Midbrain (tissue), 1 donor: ENCODE measurements at places on chromosomes 2 and 18.

DNA sequence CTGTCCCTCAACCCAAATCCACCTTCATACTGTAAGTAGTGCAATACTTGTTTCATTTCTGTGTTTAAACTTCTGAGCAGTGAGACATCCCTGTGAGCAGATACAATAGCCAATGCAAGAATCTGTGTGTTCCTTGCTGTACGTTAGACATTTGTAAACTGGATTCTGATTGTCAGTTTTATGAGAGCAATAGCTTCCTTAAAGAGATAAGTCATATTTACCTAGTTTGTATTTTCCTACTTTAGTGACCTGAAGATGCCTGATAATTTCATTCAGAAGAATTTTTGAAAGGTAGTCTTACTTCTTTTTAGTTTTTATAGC, 90.7 kb downstream of the DPP4 start:
- no peak for DNase-seq

DNA sequence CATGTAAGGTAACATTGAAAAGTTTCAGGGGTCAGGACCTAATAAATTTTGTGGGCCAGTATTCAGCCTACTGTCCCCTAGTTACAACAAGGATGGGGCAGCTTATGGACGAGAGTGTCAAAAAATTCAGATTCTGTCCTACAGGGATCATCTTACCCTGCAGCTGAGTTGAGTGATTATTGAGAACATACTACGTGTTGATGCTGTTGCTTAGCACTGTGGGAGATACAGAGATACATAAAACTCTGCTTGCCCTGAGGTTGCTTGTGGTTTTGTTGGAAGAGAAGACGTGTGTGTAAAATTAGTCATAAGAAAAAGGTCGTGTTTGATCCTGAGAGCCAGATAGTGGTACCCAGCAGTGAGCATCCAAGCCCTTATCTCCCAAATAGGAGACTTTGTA, 253.2 kb downstream of the NEDD4L start:
- no peak for DNase-seq

DNA sequence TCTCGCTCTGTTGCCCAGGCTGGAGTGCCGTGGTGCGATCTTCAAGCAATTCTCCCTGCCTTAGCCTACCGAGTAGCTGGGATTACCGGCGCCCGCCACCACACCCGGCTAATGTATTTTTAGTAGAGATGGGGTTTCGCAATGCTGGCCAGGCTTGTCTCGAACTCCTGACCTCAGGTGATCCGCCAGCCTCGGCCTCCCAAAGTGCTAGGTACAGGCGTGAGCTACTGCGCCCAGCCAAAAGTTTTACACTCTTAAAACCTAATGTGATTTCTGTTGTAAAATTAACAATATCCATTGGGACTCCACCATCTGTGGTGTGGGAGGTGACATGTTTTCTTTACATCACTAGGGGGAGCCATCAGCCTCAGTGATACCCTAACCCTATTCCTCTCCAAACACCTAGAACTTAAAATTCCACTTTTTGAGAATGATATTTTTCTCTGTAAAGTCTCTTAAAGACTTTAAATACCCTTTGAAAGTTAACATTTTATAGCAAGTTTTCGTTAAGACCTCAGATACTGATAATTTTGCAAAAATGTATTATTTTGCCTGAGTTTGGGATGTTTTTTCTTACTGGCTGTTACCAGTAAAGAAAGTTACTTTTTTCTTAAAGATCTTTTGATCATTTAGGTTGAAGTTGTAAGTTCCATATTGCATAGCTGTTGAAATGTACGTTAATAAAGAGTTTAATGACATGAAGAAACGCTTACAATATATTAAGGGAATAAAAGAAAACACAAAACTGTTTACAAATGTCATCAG, 11.6 kb upstream of the EIF2AK2 start:
- DNase-seq: no peak

GRCh38 chr18:24818441-24818840, 358.0 kb downstream of the HRH4 start:
- DNase-seq: no peak

- no peak for DNase-seq
Measured at GRCh38 chr2:160425434-160426151, 68.0 kb downstream of the RBMS1 start.

GRCh38 chr18:10580215-10580614, 54.4 kb downstream of the NAPG start:
- DNase-seq: no peak

- peak; percentile 87 for DNase-seq
Measured at GRCh38 chr2:219025637-219026585, 15.4 kb downstream of the CFAP65 start.

DNA sequence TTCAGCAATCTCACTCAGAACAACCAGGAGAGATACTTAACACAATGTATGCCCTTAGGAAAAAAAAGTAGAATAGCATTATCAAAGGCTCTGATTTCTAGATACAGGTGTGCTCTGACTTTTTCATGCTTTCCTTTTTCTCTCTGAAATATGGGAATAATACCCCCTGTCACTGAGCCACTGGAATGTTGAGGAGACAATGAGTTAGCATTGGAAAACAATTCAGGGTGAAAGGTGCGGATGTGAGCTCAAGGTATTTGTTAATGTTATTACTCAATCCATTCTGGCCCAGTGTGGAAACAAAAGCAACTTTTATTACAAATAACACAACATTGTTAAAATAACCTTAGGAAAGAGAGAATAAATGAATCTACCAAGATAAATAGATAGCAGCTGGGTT, 228.0 kb downstream of the IKZF2 start:
- DNase-seq: no peak

DNA sequence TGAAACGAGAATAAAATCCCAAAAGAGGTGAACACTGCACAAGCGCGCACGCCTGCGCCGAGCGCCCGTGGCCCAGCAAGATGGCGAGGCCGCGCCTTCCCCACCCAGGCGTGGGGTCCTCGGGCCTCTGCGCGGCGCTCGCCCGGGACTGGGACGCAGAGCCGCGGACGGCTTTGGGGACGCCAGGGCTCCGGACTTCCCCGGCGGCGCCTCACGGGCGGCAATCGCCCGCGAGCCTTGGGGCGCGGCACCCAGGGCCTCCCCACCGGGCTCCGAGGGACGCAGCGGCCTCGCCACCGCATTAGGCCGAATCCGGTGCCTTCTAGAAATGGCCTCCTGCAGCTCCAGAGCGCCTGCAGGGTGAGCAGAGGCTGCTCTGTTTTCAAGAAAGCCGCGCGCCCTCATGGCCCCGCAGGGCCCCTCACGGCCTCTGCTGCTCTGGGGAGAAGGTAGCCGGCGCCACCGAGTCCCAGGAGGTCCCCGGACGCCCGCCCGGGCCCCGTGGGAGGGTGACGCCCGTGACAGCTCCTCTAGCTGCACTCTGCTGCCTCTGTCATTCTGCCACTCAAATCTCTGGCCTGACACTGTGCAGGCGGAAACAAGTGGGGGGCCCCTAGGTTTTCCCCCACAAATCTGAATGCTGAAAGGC, 35.9 kb upstream of the POMC start:
- DNase-seq: no peak

DNA sequence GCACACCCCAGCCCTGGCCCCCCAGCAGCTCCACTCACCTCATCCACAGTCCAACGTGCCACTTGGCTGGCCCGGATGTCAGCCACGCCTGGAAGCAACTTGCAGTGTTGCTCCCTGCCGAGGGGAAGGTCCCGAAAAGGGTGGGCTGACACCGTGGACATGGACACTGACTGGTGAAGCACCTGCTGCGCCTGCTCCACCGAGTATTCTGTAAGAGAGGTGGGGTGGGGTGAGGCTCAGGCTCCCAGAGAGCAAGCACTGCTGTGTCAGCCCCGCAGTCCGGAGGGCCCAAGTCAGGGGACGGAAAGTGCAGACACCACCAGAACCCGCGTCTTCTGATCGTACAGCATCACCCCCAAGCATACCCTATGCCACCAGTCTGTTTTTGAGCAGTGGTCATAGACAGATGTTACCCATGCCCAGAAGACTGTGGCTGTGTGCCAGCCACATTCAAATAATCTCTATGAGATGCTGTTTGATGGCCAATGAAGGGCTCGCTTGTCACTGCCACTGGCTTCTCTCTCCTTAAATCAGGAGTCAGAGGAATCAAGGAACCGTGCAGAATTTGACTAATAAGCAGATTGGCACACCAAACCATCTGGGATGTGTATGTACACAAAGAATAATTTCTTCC, 74.2 kb upstream of the TMEM200C start:
- no peak for DNase-seq

- peak; percentile 95 for DNase-seq
Measured at GRCh38 chr2:202911512-202912341, at the start of the genes CARF and WDR12. Gene CARF (plus strand): TSS chr2:202912275. CDS start chr2:202941903, 29,628 bp downstream. Gene WDR12 (minus strand): TSS chr2:202911673. CDS start chr2:202911476, 197 bp downstream.

DNA sequence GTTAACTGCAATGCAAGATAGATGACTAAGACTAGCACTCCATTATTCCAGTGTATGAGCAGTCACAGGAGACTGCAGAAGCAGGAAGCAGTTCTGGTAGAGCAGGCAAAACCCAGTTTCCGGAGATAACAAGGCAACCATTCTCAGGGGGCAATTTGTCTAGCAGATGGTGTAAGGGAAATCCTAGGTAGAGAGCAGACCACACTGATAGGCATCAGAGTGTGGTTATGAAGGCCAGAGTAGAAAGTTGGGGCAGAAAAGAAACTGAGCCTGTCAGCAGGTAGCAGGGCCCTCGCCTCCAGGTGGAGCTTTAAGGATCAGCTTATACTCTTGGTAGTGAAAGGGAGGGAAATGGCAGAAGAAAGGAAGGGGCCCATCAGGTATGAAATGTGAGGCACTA, 164.4 kb downstream of the PDE11A start:
- no peak for DNase-seq

GRCh38 chr2:129758784-129759471, 220.5 kb upstream of the RAB6C start:
- peak; percentile 35 for DNase-seq

DNA sequence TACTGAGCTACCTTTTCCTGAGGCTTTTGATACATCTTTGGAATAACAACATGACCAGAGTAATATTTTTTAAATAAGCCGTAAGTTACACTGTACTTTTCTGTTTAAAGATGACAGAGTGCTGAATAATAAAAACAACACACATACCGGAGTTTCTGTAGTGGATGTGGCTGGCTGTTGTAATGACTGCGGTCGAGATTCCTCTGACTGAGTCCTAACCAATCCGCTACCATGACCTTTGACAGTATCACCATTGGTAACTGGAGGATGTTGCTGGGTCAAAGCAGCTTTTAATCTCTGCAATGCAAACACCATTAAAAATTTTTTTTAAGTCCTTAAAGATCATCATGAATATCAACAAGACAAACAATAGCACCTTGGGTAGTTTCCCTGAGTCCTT, 70.7 kb downstream of the ATF2 start:
- no peak for DNase-seq

GRCh38 chr2:169776252-169776761, 22.4 kb upstream of the SSB start:
- no peak for DNase-seq

- DNase-seq: no peak
Measured at GRCh38 chr2:191190861-191191552, 40.2 kb upstream of the STAT4 start.

GRCh38 chr2:230224458-230224857, 1.1 kb upstream of the SP140 start:
- DNase-seq: no peak

DNA sequence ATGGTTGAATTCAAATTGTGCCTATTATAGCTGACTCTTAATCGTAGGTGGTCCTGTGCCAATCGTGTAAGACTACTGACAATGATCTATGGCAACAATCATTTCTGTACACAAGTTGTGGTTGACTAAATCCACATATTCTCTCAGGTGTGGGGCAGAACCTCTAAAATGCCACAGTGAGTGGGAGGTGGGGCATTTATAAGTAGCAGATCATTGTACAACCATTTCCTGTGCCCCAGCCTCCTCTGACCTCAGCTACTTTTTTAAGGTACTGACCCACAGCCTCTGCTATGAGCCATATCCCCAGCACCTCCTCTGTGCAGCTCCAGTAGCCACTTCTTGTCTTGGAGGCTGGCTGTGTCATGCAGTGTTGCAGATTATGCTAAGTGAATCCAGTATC, 48.6 kb upstream of the RAPH1 start:
- DNase-seq: no peak

DNA sequence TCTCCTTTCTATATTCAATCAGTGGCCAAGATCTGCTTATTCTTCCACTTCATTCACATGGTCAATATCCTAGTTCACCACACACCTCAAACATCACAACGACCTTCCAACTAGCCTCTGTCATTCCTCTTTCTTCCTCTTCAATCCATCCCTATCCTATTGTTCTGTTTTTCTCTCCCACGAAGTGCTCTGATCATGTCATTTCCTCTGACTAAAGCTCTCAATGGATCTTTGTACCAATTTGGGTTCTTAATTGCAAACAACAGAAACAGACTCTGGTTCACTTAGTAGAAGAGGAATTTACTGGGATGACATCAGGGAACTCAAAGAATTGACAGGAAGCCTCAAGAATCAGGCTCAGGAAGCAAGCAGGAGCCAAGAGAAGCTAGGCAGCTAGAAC, 23.5 kb downstream of the WNT10A start:
- no peak for DNase-seq

DNA sequence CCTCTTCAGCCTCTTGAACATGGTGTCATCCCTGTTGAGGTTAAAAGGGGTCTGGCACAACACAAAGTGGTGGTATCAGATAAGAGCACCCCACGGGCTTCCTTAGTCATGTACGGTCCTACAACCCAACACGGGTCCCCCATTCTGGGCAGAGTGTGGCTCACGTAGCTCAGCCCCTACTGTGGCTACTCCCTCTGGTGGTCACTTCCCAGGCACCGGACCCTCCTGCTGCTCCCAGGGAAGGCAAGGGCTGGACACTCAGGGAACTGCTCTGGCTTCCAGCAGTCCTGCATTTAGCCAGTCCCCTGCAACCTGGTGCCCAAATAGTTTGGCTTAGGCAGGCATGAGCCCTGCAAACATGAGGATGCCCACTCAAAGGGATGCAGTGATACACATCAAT, 58.6 kb downstream of the GALNT14 start:
- DNase-seq: no peak

GRCh38 chr2:132390076-132390475, 26.5 kb upstream of the GPR39 start:
- no peak for DNase-seq

GRCh38 chr2:83900862-83901261, 558.2 kb downstream of the SUCLG1 start:
- DNase-seq: no peak

GRCh38 chr18:28045880-28046279, 131.1 kb downstream of the CDH2 start:
- DNase-seq: no peak

DNA sequence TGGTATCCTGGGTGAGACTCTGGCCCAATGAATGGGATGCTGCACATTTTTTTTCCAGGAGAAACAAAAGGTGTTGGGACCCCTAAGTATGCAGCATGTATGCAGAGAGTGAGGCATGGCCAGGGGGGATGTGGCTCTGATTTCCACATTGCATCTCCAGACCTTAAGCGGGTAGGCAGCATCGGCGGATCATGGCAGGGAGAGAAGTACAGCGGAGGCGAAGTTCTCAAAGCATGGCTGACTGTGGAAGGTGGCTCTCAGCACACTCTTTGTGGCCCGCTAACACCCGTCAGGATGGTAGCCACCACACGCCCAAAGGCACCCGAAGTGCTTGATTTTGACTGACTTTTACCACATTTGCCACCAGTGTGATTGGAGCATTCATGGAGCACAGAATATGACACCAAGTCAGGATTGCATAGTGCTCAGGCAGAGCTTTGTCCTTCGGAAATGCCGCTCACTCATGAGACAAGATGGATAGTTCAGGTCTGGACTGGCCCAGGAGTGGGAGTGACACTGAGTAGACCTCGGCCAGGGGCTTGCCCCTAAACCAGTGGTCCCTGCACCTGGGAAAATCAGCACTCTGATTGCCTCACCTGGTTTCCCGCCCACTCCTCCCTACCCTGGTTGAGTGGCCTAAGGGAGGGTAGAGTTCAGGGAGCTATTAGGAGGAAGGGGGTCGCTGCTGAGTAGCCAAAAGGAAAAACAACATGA, 14.2 kb downstream of the INPP4A start:
- no peak for DNase-seq
